Type B pancreatic cell (in vitro differentiated cells): ENCODE measurements at places on chromosomes 16 and 17.

- no peak for DNase-seq
Observed at GRCh38 chr17:41793784-41794539, 7.5 kb upstream of the JUP start.

DNA sequence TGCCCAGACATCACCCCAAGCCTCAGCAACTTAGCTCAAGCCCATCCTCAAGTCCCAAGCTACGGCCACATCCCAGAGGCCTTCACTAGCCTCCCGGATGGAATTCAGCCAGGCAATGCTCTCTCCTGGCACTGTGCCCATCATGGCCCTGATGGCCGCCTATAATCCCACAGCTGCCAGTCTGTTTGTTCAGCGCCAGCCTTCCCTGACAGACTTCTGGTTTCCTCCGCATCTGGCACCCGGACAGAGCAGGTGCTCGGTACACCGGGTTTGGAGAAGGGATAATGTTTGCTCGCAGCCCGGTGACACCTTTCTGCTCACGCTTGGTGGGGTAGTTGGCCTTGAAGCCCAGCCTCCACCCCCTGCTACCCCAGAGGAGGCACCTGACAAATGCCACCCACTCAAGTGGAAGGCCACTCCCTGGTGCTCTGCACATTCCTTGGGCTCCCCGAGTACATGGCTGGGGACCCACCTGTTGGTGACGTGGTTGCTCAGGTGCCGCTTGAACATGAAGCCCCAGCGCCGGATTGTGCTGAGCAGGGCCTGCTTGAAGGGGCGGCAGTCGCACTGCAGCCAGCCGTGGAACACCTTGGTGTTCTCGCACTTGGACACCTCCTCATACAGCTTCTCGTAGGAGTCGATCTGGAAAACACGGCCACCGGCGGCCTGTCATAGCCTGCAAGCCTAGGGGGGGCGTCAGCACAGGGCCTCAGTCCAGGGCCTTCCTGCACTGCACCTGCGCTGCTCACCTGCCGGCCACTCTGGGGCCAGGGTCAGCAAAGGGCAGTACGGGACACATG lies 47.1 kb downstream of the DNAH17 start:
- no peak for DNase-seq

GRCh38 chr17:72600934-72601333 lies 480.1 kb downstream of the SOX9 start:
- no peak for DNase-seq

GRCh38 chr17:41013606-41014005 lies 4.7 kb upstream of the KRTAP3-1 start:
- DNase-seq = no peak

GRCh38 chr17:41256291-41256685 lies 1.1 kb downstream of the KRTAP9-9 start:
- no peak for DNase-seq

DNA sequence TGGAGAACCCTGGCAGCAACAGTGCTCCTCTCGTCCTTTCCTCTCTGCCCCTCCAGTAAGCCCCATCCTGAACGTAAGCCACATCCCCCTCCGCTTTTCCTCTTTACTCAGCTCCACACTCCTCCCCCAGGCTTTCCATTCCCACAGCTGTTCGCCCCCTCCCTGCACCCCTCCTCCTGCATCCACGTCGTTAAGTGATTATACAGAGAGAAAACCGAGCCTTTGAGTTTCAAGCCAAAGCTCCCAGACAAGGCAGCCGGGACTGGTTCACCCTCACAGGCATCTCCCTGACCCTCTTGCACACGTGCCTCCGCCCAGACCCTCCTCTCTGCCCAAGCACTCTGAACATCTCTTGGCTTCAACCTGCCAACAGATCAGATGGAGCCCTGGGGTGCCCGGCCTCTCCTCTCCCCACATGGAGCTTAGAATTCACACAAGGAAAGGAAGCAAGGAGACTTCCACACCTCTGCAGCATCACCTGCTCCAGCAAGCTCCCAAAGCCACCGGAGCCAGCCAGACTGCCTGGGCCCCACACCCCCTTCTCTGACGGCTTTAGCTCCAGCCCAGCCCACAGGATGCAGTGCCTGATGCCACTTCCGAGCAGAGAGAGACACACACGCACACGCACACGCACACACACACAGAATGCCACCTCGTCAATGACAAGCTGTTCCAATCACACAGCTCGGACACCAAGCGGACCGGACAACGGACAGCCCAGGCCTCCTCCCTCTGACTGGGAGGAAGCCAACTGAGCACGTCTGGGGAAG lies 99.9 kb upstream of the CCL2 start:
- no peak for DNase-seq

GRCh38 chr17:10156948-10157607 lies 41.3 kb downstream of the GAS7 start:
- DNase-seq = no peak

DNA sequence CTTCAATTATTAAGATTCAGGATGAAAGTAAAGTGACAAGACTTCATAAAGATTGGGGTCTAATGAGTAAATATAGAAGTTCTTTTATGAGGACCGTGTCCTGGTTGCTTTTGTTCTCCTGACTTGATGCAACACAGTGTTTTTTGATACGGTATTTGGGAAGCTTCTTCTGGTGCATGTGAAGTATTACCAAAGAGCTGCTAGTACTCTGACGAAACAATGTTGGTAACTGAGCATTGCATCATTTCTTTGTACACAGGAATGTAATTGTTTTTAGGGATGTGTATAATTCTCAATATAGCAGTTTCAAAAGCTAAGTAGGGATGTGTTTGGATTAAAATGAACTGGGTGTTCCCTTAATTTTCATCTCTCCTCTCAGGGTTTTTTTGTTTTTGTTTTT lies 15.9 kb downstream of the KPNB1 start:
- DNase-seq = no peak

- no peak for DNase-seq
Observed at GRCh38 chr16:13856398-13856797, 63.6 kb upstream of the ERCC4 start.

DNA sequence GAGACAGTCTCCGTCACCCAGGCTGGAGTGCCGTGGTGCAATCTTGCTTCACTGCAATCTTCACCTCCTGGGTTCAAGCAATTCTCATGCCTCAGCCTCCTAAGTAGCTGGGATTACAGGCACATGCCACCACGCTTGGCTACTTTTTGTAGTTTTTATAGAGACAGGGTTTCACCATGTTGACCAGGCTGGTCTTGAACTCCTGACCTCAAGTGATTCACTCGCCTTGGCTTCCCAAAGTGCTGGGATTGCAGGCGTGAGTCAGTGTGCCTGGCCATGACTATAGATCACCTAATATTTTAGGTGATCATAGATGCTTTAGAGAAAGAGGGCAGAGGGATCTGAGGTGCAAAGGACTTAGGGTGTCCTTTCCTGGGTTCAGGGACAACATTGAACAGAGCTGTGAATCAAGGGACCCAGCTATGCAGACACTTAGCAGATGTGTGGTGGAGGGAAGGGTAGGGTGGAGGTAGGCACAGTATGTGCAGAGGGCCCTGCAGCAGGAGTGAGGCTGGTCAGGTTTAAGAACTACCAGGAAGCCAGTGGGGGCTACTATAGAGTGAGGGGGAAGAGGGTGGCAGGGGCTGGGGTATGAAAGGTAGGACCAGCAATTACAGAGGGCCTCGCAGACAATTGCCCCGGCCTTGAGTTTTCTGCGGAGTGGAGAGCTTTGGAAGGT lies 116.5 kb downstream of the CMIP start:
- DNase-seq = no peak

- DNase-seq = no peak
Observed at GRCh38 chr16:1766231-1766630, 5.1 kb downstream of the NME3 start.

- no peak for DNase-seq
Observed at GRCh38 chr17:18280766-18281371, 20.4 kb downstream of the MIEF2 start.

- no peak for DNase-seq
Observed at GRCh38 chr17:3990386-3991127, 26.3 kb upstream of the ATP2A3 start.

GRCh38 chr17:1518410-1518809 lies 2.0 kb upstream of the INPP5K start:
- DNase-seq = no peak

GRCh38 chr16:85438981-85439685 lies 174.0 kb upstream of the GSE1 start:
- no peak for DNase-seq
